SW 1271 (cell line): ENCODE measurements at places on chromosomes 11 and 22.

DNA sequence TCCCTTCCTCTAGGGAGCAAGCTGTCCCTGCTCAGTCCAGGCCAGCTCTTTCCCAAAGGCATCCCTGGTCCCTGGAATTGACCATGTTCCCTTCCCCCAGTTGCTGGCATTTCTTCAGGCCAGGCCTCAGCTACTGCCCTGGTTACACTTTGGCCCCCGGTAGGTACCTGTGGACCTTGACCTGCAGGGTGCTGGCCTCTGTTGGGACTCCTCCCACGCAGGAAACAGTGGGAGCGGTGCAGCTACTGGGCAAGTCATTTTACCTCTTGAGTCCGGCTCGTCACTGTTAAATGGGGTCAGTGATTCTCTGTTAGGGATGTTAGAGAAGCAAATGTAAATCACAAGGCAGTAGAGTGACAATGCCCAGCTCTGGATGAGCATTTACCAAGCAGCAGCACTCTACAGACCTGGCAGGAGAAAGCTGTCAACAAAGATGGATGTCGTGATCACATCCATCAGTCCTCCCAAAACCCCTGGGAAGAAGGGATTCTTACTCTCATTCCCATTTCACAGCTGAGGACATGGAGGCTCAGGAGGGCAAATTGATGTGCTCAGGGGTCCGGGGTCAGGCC is 16.9 kb downstream of the MYO7A start:
- DNase-seq: no peak

GRCh38 chr11:109864834-109865547 is 228.2 kb upstream of the ZC3H12C start:
- no peak for DNase-seq

- no peak for DNase-seq
These were observed 82.4 kb downstream of the CTTN start for GRCh38 chr11:70480711-70481110.

GRCh38 chr11:74437441-74438042 is 29.8 kb downstream of the KCNE3 start:
- DNase-seq: no peak

DNA sequence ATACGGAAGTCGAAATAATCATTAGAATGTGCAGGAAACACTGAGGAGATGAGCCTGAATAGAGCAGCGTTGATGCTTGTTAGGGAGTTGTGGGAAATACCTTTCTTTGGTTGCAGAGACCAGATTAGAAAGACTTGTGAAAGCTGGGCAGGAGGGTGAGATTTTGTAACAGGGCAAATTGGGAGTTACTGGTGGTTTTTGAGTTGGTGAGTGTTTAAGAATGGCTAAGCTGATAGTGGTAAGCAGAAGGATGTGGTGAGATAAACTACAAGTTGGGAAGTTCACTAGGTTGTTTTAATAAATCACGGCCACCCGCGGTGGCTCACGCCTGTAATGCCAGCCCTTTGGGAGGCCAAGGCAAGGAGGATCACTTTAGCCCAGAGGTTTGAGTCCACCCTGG is 34.4 kb downstream of the MCAM start:
- no peak for DNase-seq

GRCh38 chr11:121326230-121326629 is 33.7 kb downstream of the SC5D start:
- DNase-seq: no peak

- DNase-seq: no peak
These were observed 2.6 kb downstream of the PGGHG start for GRCh38 chr11:291281-292210.

DNA sequence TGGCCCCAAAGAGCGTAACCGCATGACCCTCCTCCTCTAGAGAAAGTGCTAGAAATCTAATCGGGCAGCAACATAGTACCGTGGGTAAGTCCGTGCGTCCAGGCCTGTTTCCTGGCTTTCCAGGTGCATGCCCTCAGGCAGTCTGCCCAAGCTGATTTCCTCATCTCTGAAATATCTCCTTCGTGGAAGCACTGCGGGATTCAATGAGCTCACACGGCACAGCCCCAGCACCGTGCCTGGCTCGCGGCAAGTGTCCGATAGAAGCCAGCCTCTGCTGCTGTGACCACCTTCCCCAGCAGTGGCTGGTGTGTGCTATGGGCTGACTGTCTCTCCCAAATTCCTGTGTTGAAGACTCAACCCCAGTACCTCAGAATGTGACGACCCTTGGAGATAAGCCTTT is 20.7 kb downstream of the RPUSD4 start:
- no peak for DNase-seq

GRCh38 chr11:74288161-74288560 is 23.3 kb downstream of the P4HA3 start:
- DNase-seq: peak; percentile 51

DNA sequence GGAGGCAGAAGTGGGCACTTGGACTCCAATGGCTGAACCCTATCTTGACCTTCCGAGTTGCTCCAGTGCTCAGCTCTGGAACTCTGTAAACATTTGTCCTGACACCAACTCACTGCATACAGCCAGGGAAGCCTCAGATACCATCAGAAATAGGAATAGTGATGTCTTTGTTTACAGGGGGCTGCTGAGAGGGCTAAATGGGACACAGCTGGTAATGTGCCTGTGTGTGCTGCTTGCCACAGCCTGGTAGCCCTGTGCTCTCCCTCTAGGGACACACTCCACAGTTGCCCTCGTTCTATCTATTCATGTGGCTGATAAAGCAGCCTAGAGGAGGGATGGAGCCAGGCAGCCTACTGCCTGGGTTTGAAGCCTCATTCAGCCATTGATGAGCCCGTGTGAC is 559.8 kb downstream of the MIAT start:
- no peak for DNase-seq

- no peak for DNase-seq
These were observed 1.7 kb downstream of the SAMM50 start for GRCh38 chr22:43956805-43957463.

DNA sequence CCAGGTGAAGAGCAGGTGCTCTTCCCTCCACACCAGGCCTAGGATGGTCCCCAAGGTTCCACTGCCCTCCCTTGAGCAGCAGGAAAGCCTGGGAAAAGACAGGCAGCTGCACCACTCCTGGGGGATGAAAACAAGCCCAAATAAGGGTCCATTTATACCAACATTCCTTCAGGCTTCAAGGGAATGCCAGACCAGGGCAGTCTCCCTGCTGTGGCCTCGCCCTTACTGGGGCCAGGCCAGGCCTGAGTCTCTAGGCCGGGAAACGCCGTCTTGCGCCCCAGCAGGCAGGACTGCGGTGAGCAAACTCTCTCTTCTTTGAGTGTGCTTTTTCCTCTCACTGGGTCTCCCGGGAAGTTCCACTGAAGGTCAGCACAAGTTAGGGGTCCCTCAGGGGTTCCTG is 443.5 kb downstream of the SOX6 start:
- DNase-seq: no peak

DNA sequence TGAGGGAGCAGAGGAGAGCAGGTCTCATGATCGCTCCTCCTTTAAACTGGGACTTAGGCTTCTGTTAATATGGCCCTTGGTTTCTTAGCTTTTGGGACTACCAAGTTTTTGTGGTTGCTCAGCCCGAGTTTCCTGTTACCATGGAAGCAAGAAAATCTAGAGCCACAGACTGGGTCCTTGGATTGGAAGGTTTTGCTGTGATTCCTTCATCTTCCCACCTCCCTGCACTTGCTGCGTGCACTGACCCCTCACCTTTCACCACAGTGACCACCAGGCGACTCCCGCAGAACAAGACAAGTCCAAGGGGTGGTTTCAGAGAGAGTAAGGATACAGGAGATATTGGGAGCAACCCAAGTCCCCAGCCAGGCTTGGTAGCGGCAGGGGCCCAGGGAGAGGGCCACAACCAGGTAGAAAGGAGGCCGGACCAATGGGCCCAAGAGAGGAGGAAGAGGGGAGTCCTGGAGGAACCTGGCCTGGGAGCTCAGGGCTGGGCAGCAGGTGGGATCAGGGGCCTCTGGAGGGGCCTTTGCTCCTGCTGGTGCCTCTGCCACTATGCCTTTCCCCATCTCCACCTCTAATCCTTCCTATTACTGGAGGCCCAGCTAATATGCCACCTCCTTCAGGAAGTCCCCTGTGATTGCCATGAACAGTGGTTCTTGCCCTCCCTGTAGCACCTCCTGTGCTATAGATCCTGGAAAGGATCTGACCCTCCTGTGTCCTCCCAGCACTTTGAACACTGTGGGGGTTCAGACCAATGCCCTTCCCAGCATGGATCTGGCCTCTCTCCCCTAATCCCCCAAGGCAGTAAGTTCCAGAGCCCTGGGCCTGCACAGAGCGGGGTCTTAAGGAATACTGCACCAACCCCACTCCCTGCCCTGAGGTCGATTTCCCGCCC is 21.2 kb downstream of the CSF2RB start:
- DNase-seq: no peak

- DNase-seq: no peak
These were observed 265.4 kb upstream of the ARHGAP20 start for GRCh38 chr11:110977661-110978060.

- DNase-seq: no peak
These were observed 43.6 kb upstream of the NTM start for GRCh38 chr11:131326829-131327228.

DNA sequence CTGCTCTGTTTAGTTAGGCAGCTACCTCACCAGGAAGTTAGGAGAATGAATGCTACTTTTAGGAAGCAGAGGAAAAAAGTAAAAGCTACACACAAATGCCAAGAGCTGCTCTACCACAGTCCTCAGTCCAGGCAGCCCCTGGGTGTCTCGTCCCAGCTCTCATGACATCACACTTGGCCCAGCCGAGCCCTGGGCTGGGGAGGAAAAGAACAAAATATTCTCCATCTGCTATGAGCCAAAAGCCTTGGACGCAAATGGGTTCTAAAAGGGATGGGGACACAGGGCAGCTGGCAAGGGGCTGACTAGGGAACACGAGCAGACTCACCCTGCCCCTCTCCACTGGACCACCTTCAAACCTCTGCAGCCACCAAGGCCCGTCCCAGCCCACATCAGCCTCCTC is 26.1 kb downstream of the TMEM184B start:
- DNase-seq: no peak

- DNase-seq: no peak
These were observed 43.1 kb downstream of the NFAM1 start for GRCh38 chr22:42389143-42389542.

GRCh38 chr11:113934761-113935160 is 30.2 kb downstream of the HTR3B start:
- no peak for DNase-seq

GRCh38 chr22:47919001-47919441 is 1156.6 kb downstream of the TBC1D22A start:
- DNase-seq: no peak

DNA sequence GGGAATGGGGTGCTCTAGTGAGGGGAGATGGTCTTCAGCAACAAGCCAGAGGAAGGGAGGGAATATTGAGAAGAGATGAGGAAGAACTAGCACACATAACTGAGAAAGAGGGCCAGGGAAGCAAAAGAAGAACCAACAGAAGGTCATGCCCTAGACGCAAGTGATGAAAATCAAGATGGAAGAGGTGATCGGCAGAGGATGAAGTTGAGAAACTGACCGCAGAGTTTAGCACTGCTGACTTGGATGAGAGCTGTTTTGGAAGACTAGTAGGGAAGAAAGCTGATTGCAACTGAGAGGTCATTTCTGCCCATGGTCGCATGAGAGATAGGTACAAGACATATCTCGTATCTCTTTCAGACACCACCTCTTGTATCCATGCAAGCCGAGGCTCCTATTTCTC is 2.9 kb downstream of the SPINDOC start:
- no peak for DNase-seq

DNA sequence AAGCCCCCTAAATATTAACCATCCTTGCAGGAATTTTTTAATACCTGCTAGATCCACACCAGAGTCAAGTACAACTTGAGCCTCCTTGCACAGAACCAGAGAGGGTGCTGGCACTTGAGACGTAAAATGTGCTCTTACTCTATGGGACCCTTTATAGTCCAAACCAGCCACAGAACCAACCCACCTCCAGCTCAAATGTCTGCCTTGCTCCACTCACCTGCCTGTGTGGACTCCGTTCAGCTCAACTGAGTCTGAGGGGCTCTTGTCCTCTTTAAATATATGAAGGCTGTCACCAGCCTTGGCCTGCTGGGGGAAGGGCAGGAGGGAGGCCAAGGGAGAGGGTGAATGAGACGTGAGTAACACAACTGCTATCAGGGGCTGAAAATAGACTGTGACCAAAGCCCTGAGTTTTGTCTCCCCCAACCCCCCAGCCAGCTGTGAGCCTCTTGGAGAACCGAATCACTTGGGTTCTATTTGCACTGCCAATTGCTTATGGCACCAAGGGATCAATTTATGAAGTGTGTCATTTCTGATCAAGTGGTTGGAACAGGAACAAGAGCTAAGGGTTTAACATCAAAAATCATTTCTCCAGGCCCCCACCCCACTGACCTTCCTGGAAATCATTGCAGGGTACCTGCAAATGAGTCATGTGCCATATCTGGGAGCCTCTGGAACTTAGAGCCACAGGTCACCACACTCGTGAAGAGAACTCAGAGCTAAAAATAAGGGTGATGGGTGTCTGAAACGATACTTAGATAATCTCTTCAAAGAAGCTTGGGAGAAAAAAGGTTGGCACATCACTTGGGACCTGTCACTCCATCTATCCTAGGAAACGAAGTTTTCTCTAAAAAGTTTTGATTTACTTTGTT is at the start of gene CSRP3:
CSRP3 (minus strand) TSS at position 247 of the 869 bp plus-strand sequence. CDS start 9,535 bp downstream, outside the sequence.
- no peak for DNase-seq

- DNase-seq: no peak
These were observed 90.2 kb downstream of the TRAF6 start for GRCh38 chr11:36419791-36420424.

DNA sequence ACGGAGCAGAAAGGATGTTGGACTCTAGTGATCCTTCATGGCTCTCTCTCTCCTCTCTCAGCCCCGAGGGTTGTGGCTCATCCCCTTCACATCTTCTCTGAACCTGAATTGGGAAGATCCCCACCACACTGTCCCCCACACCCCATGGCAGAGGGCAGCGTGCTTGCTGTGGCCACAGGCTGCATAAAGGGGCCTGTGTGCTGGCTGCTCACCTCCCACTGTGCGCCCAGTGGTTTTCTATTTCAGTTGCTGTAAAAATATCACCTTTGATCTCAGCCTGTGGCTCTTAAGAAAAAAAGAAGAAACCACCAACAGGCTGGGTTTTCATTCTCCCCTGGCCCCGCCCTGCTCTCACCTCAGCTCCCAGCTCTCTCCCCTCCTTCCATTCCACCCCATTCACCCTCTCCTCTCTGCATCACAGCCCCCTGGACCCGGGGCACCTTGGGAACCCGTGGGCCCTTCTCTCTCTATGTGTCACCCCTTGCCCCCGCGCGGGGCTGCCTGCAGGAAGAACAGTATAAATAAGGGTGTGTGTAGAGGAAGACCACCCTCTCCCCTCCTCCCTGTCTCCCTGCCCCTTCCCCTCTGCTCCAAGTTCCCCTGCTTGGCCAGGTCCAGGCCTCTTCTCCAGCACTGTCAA is 25.8 kb upstream of the WNT11 start:
- DNase-seq: no peak

GRCh38 chr11:70727899-70728620 is 329.7 kb downstream of the CTTN start:
- no peak for DNase-seq

DNA sequence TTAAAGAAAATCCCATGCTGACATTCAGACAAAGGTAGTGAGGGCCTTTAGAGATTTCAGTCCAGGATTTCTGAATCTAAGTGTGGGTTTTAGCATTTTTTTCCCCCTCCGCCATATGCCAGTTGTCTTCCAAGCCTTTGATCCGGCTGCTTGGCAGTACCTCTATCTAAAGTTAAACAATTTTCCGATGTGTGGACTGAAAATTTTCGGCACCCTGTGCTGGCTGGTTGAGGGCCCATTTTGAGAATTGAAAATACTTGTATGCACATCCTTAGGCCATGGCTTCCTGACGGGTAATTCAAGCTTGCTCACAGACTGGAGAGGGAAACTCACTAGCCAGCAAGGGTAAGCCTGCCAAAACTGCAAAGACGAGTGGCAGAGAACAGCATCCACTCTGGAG is 131.9 kb upstream of the NARS2 start:
- DNase-seq: no peak
